ENCODE measurements at places on chromosomes 5 and 9.

DNA sequence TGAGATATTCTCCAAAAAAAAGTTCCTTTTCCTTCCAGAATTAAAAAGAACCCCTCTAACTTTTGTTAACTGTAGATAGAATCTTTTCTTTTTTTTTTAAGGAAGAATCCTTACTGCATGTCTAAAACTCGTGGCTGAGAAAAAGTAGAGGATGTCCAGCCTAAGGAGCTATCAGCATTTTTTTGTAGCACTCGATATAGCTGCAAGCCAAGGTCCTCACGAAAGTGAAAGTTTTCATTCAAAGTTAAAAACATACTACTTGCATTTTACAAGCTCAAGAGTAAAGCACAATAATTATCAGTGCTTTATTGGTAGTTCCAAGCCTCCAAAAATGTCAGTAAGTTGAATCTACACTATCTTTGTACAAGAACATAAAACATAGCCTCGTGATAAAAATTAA is 28.7 kb upstream of the ZSWIM6 start:
- DNase-seq: no peak

DNA sequence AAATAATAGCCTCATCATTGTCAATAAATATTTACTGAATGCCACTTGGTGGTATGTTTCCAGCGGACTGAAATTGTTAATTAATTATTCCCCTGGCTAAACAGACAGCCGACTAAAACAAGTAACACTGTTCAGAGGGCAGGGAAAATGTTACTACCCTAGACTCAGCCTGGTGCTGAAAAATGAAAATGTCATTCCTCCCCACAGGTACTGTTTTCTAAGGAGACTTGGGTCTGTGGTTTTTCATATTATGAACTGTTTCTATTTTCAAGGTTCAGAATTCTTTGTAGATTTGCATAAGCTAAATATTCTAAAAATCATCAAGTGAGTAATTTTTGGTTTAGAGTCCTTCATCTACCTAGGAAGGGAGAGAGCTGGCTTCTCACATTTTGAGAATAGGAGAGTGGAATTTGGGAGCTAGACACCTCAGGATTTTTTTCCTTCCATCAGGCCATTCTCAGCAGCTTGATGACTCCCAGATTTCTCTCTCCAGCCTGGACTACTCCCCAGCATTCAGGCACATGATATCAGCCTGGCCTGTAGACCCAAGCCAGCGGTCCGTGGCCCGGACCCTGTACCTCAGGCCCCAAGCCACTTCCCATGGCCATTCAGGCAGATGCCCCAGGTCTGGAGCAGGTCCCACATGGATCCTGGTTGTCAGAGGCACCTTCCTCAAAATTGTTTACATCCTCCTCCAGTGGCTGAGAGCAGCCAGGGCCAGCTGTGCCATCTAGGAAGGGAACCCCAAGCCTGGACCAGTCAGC is 24.4 kb downstream of the BHMT start:
- DNase-seq: no peak

- no peak for DNase-seq
These were observed 578.9 kb downstream of the CETN3 start for GRCh38 chr5:89830691-89831090.

DNA sequence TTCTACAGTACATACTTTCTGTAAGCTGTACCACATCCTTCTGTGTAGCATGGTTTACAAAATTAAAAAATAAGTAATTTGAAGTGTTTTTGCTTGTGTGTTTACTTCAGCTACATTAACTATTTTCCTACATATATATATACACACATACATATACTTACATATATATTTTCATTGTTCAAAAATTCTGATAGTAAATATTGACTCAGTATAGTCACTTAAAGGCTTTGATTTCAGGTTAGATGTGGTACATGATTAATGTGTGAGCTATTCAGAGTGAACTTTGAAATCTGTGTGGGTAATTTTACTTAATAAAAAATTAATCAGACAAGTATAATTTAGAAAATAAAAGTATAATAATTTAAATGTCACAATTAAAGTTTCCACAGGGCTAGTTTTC is 306.7 kb upstream of the CDH18 start:
- no peak for DNase-seq

- no peak for DNase-seq
These were observed 413.5 kb upstream of the ZNF462 start for GRCh38 chr9:106449336-106449927.

- DNase-seq: no peak
These were observed 27.4 kb upstream of the CEP120 start for GRCh38 chr5:123450640-123451039.

- no peak for DNase-seq
These were observed 411.9 kb upstream of the ARRDC3 start for GRCh38 chr5:91794856-91795548.

- DNase-seq: no peak
These were observed 18.0 kb upstream of the DUSP1 start for GRCh38 chr5:172788771-172789686.

GRCh38 chr9:88533951-88534455 is 975 bp upstream of the NXNL2 start:
- no peak for DNase-seq

DNA sequence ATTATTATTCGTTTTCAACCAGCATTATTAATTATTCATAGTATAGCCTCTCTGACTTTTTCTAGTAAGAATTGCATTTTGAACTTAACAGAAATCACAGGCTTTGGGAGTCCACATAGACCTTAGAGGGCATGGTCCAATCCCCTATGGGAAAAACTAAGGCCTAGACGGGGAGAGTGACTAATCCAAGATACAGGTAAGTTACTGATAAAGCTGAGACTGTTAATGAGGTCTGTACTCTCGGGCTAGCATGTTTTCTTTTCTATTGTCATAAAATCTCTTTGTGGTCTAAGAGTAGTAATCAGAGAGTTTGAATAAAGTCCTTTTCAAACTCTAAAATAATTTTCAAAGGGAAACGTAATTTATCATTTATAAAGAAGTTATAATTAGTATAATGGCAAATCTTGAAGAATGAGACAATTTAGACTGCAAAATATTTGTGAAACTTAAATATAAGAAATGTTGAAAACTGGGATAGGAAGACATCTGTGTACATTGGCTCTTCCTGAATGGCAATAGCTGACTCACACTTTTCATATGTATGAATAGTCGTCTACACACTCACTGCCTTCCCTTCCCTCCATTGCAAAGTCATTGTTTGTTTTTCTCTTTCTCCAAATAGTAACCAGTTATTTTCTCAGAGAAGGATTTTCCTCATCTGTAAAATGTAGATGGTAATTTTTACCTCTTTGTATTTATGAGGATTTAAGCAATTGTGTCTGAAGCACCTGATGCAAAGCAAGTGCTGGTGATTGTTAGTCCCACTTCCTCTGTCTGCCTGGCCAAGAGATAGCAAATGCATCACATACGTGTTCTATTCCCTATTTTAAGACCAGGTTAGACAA is 207.9 kb upstream of the CD180 start:
- no peak for DNase-seq

GRCh38 chr5:41707853-41708603 is 162.2 kb downstream of the OXCT1 start:
- DNase-seq: no peak

DNA sequence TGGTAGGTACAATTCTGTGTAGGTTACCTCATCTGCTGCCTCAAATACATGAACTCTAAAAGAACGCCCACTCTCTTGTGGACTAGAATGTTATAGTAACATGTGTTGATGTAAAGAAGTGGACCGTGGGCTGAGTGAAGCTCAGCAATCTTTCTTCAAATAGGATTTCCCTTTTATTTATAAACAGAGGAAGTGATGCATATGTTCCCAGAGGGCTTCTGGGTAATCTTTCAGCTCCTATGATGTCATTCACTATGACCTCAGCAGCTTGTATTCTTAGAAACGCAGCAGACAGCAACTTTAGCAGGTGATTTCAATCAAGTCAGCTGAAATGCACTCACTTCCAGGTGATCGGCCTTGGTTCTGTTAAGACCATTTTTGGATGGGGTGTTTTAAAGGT is 14.4 kb downstream of the F2RL2 start:
- DNase-seq: no peak

DNA sequence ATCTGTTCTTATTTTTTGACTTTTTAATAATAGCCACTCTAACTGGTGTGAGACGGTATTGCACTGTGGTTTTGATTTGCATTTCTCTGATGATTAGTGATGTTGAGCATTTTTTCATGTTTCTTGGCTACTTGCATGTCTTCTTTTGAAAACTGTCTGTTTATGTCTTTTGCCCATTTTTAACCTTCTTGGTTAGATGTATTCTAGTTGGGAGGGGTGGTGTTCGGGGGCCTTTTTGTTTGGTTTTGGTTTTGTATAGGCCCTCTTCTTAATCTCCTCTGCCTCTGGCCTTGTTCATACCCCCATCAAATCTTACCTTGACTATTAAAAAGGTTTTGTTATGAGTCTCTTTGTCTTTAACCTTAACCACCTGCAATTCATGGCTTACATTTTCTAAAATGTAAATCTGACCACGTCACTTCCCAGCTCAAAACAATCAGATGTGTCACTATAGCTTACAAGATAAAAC is 107.8 kb upstream of the NR4A3 start:
- DNase-seq: no peak

DNA sequence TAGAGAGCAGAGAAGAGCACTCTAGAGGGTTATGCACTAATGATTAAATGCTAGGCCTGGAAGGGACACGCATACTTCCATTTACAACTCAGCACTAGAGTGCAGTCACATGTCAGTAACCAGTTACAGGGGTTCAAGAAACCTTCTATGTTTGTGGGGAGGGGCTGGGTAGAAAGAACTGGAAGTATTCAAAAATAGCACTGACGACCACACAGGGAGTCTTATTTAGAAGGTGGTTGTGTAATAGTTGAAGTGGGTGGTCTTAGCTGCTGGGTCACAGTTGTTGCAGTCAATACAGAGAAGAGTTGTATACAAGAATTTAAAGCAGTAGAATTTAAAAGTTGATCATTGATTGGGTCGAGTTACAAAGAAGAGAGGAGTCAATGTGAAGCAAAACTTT is 15.4 kb downstream of the AOPEP start:
- DNase-seq: no peak

GRCh38 chr9:19429595-19429994 is 20.8 kb downstream of the ACER2 start:
- DNase-seq: no peak

DNA sequence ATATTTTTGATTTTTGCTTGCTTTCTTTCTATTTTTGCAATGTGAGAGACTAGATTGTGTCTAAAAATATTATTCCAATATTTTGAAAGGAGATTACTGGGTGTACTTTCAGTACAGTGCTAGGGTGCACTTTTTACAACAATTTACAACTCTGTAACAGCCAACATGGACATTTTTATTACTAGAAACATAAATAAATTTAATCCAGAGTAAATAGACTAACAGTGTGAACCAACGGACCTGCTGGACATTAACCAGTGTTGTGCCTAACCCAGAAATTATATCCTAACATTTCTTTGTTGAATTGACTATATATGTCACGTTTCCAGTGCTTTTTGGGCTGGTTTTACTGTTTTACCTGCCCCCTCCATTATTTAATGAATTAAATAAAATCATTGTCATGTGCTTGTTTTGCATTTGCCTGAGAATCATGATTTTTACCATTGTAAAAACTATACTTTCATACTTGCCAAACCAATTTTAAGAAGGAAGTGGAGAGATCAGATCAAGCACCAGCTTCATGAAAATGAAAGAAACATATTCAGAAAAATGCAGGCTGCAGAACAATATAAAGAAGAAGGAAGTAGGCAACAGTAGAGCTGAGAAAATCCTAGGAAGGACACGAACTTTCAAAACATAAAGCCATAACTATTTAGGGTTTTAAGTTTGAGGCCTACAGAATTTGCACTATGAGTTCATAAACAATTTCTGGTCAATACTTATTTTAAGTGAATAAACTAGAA is 400.8 kb upstream of the PIK3R1 start:
- no peak for DNase-seq

DNA sequence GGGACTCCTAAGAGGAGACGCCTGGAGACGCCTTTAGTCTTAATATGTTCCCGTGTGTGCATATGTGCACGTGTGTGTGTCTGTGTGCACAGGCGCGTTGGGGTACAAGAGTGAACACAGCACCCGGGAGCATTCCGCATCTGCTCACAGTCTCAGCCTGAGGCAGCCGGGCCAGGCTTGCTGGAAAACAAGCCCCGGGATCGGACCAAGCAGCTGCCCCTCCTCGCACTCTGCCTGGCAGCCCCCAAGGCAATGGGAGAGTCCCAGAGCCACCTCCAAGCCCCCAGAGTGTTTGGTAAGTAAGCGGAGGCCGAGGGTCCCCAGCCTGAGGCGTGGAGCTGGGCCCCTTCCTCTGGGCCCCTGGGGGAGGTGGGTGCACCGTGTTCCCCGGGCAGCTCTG is 27.3 kb upstream of the UBAC1 start:
- no peak for DNase-seq

- no peak for DNase-seq
These were observed 84.5 kb downstream of the TEX10 start for GRCh38 chr9:100268271-100268670.

DNA sequence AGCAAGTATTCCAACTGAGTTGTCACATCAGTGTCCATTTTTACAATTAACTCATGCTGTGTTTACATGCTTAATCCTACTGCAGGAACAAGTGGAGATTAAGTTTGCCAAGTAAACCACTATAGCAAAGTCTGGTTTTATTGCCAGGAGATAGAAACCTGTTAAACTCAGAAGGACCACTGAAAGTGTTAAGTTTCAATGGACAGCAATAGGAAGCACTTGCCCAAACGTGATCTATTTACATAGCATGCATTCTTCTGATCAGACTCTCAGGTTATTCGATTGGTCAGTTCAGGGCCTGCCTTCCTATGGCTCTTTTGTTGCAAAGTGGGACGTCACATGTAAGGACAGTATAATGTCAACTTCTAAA is 28.0 kb upstream of the IFNK start:
- DNase-seq: no peak

DNA sequence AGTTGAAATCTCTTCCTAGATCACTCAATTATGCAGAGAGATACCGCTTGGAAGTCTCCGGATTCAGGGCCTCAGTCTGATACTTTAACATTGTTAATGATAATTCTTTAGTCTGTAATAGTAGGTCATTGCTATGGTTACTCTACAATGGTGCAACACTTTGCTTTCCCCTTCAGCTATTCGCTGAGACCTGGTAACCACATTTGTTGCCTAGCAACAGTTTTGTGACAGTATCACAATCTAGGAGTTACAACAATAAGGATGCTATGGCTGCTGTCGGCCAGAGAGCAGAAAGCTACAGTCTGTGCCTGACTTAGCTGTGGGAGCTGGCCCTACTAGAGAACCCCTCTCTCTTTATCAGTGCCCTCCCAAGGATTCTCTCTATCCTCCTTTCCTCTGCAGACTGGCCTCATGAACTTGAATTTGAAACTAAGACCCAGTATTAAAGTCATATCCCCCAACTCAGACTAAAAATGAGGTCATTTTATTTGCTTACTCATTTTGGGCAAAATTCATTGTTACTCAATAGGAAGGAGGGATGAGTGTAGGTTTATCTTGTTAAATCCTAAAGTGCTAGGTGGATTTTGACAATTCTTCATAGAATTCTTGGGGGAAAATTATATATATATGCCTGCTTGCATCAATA is 39.3 kb downstream of the NR2F1 start:
- no peak for DNase-seq

GRCh38 chr9:92965061-92965758 is 17.9 kb downstream of the FGD3 start:
- DNase-seq: no peak
